ENCODE measurements at places on chromosomes 5 and 9.

DNA sequence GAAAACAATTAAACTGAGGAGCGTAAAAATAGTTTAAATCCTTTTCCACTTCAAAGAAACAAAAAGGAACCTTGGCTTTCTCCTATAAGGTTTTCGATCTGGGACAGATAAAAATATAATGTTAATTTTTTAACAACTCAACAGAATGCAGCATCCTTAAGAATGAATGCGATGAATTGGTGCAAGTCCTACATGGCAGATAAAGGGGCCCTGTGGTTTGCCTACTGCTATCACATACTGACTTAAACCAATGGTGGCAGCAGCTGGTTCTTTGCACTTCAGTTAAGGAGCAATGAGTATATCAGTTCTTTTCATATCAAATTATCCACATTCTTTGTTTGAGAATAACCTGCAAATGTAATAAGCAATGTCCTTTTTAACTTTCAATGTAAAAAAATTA lies 12.4 kb upstream of the TYRP1 start:
- no peaks in the 10 kb centered on the region for H3K4me1 ChIP-seq
- no peak overlapping the region for H3K27ac ChIP-seq
- no peaks in the 10 kb centered on the region for H3K27me3 ChIP-seq
- H3K36me3 ChIP-seq, result no peaks in the 10 kb centered on the region

GRCh38 chr5:62041156-62041756 lies 264.8 kb upstream of the KIF2A start:
- no peak for DNase-seq
- H3K36me3 ChIP-seq, result no peaks in the 10 kb centered on the region
- 0 out of 2 replicates have a peak, but pooled peaks cover 1% of the 10 kb centered on the region for H3K27me3 ChIP-seq
- H3K4me1 ChIP-seq, result 0 out of 2 replicates have a peak, but pooled peaks cover 6% of the 10 kb centered on the region
- H3K4me3 ChIP-seq, result no peak overlapping the region

GRCh38 chr5:143776951-143777350 lies 35.0 kb upstream of the HMHB1 start:
- DNase-seq, result no peak
- no peak overlapping the region for H3K27ac ChIP-seq
- H3K36me3 ChIP-seq, result no peaks in the 10 kb centered on the region
- H3K4me1 ChIP-seq, result no peaks in the 10 kb centered on the region

DNA sequence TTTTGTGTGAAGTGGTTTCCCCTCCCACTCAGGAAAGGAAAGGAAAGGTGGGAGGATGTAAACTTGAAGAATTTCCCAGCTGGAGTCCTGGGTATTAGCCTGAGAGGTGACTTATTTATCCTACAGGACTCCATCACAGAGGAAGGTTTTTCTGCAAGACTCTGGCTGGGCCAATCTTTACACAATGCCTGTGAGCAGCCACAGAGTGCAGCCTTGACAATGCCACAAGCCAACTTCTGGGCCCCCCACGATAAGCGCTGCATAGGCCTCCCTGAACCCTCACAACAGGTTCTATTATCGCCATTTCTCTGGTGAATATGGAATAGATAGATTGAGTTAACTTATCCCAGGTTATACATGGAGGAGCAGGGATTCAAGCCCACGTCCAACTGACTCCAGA lies 12.4 kb downstream of the TTC39B start:
- no peak for DNase-seq
- 0 out of 2 replicates have a peak, but pooled peaks cover 1% of the 10 kb centered on the region for H3K4me1 ChIP-seq
- no peaks in the 10 kb centered on the region for H3K27me3 ChIP-seq
- no peak overlapping the region for H3K27ac ChIP-seq

DNA sequence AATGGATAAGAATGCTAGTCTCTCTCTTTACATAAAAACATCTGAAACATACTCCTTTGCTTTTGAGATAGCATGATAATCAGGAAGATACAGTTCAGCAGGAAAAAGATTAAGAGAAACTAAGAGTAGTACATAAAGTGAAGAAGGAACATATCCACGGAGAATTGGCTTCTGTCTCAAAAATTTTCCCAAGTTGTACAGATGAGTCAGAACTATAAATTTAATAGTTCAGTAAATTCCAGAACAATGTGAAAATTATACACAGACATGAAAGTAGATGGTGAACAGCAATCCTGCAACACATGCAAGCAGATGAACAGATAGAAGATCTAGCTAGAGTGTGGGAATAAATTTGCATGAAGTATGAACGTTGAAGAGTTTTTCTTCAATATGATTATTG lies 691.4 kb upstream of the RIOK2 start:
- H3K27me3 ChIP-seq, result no peaks in the 10 kb centered on the region
- no peak overlapping the region for H3K4me3 ChIP-seq
- H3K36me3 ChIP-seq, result no peaks in the 10 kb centered on the region
- no peak for DNase-seq

GRCh38 chr9:93940951-93941350 lies 14.2 kb downstream of the BARX1 start:
- no peak for DNase-seq
- no peak overlapping the region for H3K27ac ChIP-seq
- H3K36me3 ChIP-seq, result no peaks in the 10 kb centered on the region
- H3K4me3 ChIP-seq, result no peak overlapping the region
- peaks cover 40% of the 10 kb centered on the region for H3K27me3 ChIP-seq

DNA sequence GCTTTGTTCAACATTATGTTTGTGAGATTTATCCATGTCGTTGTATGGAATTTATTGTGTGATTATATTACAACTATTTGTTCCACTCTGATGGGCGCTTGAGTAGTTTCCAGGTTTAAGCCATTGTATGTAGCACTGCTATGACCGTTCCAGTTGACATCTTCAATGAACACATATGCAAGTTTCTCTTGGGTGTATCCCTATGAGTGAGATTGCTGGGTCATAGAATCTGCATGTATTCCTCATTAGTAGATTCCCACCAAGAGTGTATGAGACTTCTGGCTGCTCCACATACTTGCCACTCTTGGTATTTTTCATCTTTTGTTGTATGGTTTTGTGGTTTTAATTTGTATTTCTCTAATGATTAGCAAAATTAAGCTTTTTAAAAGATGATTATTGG lies 22.9 kb downstream of the NUP214 start:
- no peaks in the 10 kb centered on the region for H3K27me3 ChIP-seq
- no peak for DNase-seq
- H3K4me1 ChIP-seq, result no peaks in the 10 kb centered on the region
- H3K27ac ChIP-seq, result no peak overlapping the region

- H3K4me1 ChIP-seq, result no peaks in the 10 kb centered on the region
- no peak overlapping the region for H3K27ac ChIP-seq
- H3K27me3 ChIP-seq, result no peaks in the 10 kb centered on the region
- no peak overlapping the region for H3K4me3 ChIP-seq
Measured at GRCh38 chr9:131177898-131178297, 52.5 kb downstream of the NUP214 start.

- no peaks in the 10 kb centered on the region for H3K4me1 ChIP-seq
- H3K4me3 ChIP-seq, result no peak overlapping the region
- H3K27me3 ChIP-seq, result no peaks in the 10 kb centered on the region
- H3K36me3 ChIP-seq, result no peaks in the 10 kb centered on the region
Measured at GRCh38 chr9:110143485-110143884, 64.5 kb downstream of the C9orf152 start.

- no peaks in the 10 kb centered on the region for H3K4me1 ChIP-seq
- no peak for DNase-seq
- no peaks in the 10 kb centered on the region for H3K27me3 ChIP-seq
- no peak overlapping the region for H3K27ac ChIP-seq
- H3K4me3 ChIP-seq, result no peak overlapping the region
- no peaks in the 10 kb centered on the region for H3K36me3 ChIP-seq
Measured at GRCh38 chr5:65084795-65085515, 316.2 kb downstream of the CWC27 start.

DNA sequence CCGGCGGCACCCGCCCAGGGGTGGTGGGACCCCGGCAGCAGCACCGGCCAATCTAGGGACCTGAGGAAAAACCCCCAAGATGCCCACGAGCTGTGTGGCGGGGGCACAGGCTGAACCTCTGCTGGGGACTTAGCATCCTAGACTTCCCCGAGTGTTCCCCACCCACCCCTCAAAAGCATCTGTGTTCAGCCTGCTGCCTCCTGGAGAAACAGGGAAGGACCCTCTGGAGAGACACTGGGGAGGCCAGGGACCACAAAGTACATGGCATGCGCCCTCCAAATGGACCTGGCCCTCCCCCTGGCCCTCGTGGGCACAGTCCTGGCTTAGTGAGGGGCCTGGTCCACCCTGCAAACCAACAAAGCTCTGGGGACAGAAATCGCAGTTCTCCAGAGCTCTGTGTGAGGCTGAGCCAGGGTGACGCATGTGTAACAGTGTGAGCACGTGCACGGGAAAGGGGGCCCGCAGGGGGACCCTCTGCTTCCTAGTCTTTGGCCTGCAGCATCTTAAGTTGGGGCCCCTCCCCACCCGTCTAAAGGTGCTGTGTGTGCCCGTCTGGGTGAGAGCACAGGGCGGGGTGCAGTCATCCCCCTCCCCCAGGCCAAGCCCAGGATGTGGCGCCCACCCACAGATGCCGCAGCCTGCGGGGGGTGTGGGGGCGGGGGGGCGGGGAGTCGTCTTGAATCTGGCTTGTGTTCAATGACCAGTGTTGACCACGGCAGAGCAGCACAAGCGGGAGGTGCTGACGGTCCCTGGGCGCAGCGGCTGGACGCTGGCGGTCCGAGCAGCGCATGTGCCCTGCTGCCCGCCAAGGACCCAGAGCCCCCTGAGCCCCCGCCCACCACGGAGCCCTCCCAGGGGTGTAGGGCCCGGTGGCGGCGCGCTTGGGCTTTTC lies 672 bp upstream of the KCNT1 start:
- H3K4me3 ChIP-seq, result peak overlapping the region; percentile 41
- H3K36me3 ChIP-seq, result no peaks in the 10 kb centered on the region
- no peak overlapping the region for H3K27ac ChIP-seq
- H3K27me3 ChIP-seq, result peaks cover 4% of the 10 kb centered on the region
- peaks cover 7% of the 10 kb centered on the region for H3K4me1 ChIP-seq
- DNase-seq, result no peak

DNA sequence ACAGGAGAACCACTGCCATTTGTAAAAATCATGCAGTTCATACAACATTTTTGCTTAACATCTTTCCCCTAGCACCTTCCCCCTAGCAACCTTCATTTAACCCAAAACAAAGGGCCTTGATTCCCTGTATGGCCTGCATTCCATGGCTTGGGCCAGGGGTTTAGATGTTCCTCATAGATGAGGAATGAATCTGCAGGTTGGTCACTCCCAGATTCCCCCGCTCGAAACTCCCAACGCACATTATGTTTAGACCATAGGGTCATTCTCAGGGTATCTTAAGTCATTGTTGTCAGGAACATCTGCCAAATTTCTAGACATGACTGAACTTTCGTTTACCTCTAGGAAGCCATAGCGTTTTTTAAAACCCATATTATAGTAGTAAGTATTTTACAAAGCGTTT lies 282.2 kb upstream of the VLDLR start:
- no peaks in the 10 kb centered on the region for H3K27me3 ChIP-seq
- H3K4me1 ChIP-seq, result no peaks in the 10 kb centered on the region
- H3K4me3 ChIP-seq, result no peak overlapping the region

GRCh38 chr9:135196474-135196873 lies 109.0 kb downstream of the OLFM1 start:
- no peaks in the 10 kb centered on the region for H3K27me3 ChIP-seq
- H3K4me1 ChIP-seq, result peaks cover 8% of the 10 kb centered on the region
- H3K36me3 ChIP-seq, result no peaks in the 10 kb centered on the region
- no peak overlapping the region for H3K27ac ChIP-seq

- H3K4me3 ChIP-seq, result no peak overlapping the region
- H3K36me3 ChIP-seq, result no peaks in the 10 kb centered on the region
- H3K27ac ChIP-seq, result no peak overlapping the region
Measured at GRCh38 chr5:3010953-3011763, 259.7 kb upstream of the IRX2 start.

GRCh38 chr5:57494104-57495098 lies 11.8 kb upstream of the ACTBL2 start:
- H3K4me3 ChIP-seq, result no peak overlapping the region
- H3K27ac ChIP-seq, result no peak overlapping the region
- no peaks in the 10 kb centered on the region for H3K27me3 ChIP-seq

DNA sequence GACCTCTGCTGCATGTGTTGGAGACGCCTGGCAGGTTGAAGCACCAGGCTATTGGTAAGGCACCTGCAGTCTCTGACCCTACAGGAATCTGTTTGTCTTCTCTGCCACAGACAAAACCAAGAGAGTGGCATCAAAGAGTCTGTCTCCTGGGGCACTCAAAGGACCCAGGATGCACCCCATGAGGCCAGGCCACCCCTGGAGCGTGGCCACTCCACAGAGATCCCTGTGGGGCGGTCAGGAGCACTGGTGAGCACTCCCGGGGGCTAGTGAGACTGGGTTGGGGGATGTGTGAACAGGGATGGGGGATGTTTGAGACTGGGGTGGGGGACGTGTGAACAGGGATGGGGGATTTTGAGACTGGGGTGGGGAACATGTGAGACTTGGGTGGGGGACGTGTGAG lies 240.3 kb downstream of the CACNA1B start:
- no peak overlapping the region for H3K27ac ChIP-seq
- DNase-seq, result no peak
- H3K4me3 ChIP-seq, result no peak overlapping the region
- H3K4me1 ChIP-seq, result no peaks in the 10 kb centered on the region
- no peaks in the 10 kb centered on the region for H3K27me3 ChIP-seq
- peaks cover 4% of the 10 kb centered on the region for H3K36me3 ChIP-seq

DNA sequence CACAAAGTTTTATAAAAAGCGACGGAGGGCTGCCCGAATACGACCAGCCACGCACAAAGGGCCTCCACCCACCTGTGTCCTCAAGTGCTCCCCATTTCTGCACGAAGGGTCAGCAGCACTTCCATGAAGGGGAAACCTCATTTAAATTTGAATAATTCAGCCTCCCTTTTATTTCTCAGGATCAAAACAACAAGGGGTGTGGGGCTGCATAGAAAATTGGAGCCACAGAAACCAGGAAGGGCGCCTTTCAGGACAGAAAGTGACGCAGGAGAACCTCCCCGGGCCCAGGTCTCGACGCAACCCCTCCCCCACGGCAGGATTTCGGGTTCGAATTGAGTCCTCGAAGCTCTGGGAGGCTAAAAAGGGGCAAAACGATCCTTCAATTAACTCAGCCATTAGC lies 2.1 kb downstream of the NRARP start:
- H3K27ac ChIP-seq, result no peak overlapping the region
- no peaks in the 10 kb centered on the region for H3K36me3 ChIP-seq
- H3K4me1 ChIP-seq, result peaks cover 31% of the 10 kb centered on the region
- peak overlapping the region; percentile 11 for H3K4me3 ChIP-seq

GRCh38 chr5:91937121-91937520 lies 554.0 kb upstream of the ARRDC3 start:
- no peaks in the 10 kb centered on the region for H3K36me3 ChIP-seq
- H3K4me1 ChIP-seq, result no peaks in the 10 kb centered on the region
- H3K27me3 ChIP-seq, result no peaks in the 10 kb centered on the region
- H3K4me3 ChIP-seq, result no peak overlapping the region
- no peak for DNase-seq

DNA sequence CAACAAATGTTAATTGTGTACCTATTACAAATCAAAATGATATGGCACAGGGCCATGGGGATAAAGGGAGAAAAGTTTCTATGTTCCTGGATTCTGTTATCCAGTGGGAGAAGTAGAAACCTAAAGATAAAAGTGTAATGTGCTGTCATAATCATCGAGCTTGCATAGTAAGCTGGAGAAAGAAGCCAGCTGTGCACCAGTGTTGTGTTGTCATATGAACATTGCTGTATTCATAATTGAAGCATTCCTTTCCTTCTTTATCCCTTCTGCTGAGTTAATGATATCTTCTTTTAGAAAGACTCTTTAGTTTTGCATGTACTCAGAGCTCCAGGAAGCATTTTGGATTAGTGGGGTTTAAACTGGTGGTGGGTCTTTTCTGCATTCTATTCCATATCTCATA lies 39.5 kb downstream of the NTRK2 start:
- no peaks in the 10 kb centered on the region for H3K27me3 ChIP-seq
- H3K4me1 ChIP-seq, result peaks cover 3% of the 10 kb centered on the region
- H3K36me3 ChIP-seq, result no peaks in the 10 kb centered on the region
- DNase-seq, result no peak

- H3K4me3 ChIP-seq, result no peak overlapping the region
- H3K27me3 ChIP-seq, result no peaks in the 10 kb centered on the region
- H3K27ac ChIP-seq, result no peak overlapping the region
- H3K36me3 ChIP-seq, result no peaks in the 10 kb centered on the region
- DNase-seq, result no peak
Measured at GRCh38 chr9:22481566-22481965, 34.9 kb downstream of the DMRTA1 start.
